ENCODE measurements at places on chromosomes 3 and 15.

- no peak for DNase-seq
Observed at GRCh38 chr3:73768524-73769308, 144.0 kb upstream of the PDZRN3 start.

- peak; percentile 39 for DNase-seq
Observed at GRCh38 chr15:49155834-49156627, 632 bp upstream of the COPS2 start.

GRCh38 chr15:76565366-76565765, 228.8 kb downstream of the ISL2 start:
- no peak for DNase-seq

DNA sequence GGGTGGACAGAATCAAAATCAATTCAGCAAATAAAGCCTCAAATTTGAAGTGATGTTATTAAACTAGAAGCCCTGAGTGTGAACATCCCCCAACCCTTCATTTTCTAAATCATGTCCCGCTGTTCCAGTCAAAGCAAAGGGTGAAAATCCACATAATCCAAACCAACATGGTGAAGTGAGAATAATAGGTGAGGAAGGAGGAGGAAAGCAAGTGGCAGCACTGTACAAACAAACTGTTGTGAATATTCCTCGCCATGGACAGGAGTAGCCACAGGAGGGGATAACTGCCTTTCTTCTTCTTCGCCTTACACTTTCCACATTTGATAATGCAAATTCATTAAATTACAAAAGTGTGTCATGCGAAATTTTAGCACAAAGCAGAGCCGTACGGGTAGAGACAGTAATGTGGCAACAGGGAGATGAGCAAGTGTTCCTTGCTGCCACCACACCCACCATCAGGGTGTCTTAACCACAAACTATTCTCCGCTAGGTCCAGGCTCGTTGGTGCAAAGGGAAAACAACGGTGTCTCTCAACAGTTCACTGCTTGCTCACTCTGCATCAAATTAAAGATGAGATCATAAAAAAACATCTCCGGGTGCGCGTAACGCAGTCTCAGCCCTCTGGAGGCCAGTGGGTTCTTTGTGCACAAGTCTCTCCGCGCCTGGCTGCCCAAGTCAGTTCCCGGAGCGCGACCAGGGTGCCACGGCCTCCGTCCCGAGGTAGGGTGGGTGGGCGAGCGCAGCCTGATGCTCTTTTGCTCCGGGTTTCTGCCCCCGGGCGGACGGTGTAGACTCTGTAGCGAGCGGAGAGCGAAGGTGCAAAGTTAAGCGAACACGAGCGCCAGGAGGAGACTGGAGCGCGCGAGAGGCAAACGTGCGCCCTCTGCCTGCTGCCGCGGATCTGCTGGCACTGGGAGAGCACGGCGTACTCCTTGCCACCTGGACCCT, 6.7 kb downstream of the EPHA3 start:
- peak; percentile 79 for DNase-seq

DNA sequence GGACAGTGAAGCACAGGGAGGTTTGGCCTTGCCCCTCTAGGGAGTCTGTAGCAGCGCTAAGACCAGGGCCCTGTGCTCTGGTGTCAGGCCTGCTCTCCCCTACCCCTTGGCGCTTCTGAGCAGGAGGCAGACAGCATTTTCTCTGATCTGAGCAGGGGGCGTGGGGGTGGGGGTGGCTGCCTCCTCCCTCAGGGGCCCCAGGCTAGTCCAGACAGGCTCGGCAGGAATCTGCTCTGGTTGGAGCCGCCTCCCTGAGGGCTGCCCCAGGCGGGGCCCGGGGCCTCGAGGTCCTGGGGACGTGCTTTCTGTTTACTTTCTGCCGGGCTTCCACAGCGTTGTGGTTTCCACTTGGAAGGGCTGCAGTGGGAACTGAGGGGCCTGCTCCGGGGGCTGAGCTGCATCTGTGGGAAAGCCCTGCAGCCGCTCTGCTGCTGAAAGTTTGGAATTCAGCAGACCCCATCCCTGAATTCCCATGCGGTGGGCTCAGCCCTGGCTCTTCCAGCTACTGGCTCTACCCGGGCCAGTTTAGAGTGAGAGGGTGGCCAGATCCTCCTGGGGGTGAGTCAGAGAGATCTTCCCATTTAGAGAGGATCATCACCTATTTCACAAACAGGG, 105.4 kb downstream of the LINGO1 start:
- DNase-seq: peak; percentile 93

GRCh38 chr3:1365528-1365927, 272.7 kb downstream of the CNTN6 start:
- no peak for DNase-seq

DNA sequence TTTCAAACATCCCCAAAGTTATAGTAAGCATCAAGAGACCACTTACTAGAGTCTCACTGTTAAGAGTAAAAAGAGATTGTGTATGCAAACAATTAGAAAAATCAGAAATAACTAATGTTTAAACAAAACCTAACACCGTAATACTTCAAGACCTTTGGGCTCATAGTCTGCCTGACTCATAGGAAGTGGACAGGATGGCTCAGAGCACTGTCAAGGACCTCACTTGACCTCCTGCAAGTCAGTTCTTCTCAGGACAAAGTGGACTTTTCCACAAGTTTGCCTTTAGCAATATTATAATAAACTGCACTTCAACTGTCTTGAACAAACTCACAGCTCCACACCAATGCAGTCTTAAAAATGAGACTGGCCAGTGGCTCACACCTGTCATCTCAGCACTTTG, 34.8 kb downstream of the IL12A start:
- DNase-seq: no peak

GRCh38 chr3:121436641-121437040, 109.1 kb downstream of the POLQ start:
- no peak for DNase-seq

DNA sequence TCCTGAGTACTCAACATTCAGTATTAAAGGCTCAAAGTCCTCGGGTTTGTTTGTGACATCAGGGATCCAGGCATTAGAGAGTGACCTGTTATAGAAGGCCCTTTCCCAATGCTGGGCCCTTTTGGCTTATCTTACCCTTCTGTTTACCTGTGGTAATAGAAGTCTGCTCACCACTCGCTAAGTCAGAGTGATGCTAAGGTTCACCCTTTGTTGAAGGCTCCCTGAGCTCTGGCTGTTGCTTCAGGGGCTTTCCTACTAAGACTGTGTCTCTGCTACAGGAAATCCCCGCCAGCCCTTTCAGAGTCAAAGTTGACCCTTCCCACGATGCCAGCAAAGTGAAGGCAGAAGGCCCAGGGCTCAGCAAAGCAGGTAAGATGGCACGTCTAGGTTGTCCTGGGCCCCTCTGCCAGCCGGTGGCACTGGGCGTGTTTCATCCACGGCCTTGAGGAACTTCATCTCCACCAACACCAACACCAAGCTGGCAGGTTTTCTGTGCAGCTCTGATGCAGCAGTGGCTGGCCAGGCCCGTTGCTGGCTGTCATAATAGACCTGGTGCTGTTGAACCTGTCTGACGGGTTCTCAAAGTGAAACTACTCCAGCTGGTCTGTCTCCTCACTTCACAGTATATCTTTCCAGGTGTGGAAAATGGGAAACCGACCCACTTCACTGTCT, 99.1 kb downstream of the DNASE1L3 start:
- no peak for DNase-seq

DNA sequence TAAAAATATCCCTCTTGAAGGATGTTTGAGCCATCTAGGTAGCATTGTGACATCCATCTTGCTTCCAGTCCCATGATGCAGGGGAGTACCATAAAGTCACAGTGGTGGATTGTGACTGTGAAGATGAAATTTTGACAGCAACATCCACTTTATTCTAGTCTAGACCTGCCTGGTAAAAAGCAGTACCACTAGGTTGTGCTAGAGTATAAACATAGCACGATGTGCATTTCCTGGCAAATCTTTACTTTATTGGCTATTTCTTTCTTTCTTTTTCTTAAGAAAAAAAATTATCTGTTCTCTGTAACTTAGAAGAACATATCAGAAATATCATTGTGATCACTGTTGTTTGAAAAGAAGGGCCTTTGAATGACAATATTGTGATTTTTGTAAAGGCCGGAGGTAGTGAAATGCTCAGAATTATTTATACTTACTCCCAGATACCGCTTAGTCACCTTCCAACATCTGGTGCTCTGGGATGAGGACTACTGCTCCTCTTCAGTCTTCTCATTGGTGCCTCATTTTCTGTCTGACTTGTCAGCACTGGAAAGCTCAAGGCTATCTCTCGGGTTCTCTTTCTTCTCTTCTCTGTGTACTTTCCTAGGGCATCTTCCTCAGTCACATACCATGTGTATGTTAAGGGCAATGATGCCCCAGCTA, 35.6 kb downstream of the AGBL1 start:
- peak; percentile 22 for DNase-seq

DNA sequence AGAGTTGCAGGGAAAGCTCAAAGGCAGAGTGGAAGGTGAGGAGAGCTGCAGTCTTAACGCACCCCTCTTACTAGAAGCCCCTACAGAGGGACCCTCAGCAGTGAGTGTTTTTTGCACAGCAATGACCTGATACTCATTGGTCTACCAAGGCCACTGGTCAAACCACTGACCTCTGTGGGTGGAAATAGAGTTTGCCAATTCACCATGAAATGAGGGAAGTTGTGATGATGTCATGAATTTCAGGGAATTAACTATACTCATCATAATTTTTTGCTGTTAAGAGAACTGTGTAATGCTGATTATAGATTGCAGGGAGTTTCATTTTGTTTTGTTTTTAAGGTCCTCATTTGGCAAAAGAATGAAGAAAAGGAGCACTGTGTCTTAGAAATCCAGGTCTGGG, 101.7 kb upstream of the SMAD3 start:
- DNase-seq: no peak

DNA sequence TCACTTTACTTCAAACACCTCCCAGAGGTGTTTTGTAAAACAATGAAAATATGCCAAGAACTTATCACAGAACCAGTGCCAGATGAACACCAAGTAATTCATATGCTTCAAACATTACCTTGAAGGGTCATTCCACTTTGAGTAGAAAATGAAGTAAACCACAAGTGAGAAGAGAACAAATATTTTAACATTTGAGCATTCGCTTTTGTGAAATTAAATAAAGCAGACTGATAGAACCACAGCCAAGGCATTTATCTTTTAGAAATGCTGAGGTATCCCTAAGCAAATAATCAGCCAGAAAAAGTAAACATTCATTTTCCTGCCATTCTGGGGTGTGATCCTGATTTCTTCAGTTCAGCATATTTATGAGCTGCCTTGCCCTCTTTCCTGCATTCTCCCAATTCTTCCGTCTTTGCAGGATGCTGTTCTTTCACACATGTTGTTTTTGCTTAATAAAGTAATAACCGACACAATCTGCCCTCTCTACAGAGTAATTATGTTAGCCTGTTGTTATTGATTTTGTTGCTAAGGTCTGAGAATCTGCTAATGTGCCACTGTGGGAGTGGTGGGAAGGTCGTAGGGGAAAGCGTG, 235.6 kb upstream of the TGFBR2 start:
- no peak for DNase-seq

GRCh38 chr15:78420220-78420619, 17.8 kb upstream of the IREB2 start:
- DNase-seq: no peak

GRCh38 chr3:113758389-113759024, 11.7 kb downstream of the ATP6V1A start:
- no peak for DNase-seq

GRCh38 chr3:2645001-2645400, 465.2 kb downstream of the IL5RA start:
- DNase-seq: no peak

DNA sequence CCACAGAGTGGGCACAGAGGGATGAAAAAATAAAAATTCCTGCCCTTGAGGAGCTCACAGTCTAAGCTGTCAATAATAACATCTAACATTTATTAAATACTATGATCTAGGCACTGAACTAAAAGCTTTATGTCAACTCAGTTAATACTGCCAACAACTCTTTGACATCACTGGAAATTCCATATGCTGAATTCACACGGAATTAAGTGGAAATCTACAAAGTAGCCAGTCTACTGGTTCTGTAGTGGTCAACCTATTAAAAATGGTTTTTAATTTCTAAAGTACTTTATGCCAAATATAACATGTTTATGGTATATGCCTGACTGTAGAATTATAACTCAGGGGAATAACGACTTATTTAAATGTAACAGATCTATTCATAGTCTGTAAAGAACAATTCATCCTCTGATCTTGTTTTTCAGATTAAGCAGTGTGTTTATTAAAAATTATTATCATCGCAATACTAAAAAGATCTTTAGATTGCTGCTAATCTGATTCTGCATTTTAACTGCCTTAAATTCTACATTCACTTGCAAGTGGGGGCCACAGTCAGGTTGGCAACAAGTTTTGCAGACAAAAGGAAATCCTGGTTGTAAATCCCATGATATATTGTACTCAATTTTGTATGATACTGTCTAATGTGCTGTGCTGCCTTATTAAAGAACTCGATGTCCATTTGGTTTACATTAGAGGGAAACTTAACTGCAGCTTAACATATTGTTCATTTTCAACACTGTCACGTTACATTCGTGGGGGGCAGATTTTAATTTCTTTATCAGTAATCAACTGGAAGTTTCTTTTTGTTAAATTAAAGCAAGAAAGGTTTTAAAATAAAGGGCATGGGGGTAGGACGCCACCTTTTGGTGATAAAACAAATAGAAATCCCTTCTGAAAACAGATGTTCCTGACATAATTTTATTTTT, 2.6 kb upstream of the FOXP1 start:
- DNase-seq: no peak

DNA sequence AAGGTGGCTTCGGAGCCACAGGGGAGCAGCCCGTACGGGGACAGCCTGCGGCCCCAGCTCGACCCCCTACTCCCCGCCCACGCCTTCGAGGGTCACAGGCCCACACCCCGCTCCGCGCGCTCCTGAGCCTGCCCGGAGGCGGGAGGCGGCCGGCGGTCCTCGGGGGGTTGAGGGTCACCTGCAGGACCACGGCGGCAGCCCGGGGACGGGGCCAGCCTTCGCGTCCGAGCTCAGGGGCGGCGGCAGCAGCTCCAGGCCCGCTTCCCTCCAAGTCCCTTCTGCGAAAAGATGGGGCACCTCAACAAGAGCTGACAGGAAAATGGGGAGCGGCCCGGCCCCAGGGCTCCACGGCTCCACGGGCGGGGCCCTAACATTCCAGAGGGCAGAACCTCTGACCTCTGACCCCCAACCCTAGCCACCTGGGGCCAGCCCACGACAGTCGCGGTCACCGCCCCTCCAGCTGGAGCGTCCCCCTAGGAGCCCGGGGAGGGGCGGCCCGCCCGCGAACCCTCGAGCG, 428 bp downstream of the LYSMD4 start:
- DNase-seq: peak; percentile 59

GRCh38 chr3:185347399-185347798, 15.5 kb upstream of the MAP3K13 start:
- DNase-seq: no peak

GRCh38 chr15:31840849-31841476, 189.4 kb upstream of the CHRNA7 start:
- no peak for DNase-seq

DNA sequence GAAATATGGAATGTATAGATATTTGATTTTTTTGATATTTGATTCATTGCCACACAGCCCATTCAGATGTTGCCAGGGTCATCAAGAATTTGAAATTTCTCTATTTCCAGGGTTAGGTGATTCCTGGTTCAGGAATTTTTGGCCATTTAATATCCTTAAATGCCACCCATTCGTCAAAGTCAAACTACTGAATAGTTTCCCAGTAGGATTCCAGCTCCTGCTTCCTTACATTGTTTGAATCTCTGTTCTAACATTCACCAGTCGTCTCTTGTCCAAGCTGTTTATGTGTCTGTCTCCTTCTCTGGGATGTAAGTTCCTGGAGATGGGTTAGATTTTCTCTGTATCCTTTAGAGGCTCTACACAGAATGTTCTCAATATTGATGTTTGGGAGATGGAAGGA, 124.9 kb upstream of the TLE3 start:
- DNase-seq: no peak

All from NCI-H82 (cell line).